Bronchial epithelial cell (primary cell): ENCODE measurements at places on chromosomes 7 and 10. TPM values are rescaled to one million over a fixed set of nuclear protein-coding genes. Genes with fewer than 3 reads are reported as not detected.

The RPEL1 gene
- total RNA-seq = under 0.01 and 0.13 TPM in 2 replicates

The NUTM2E gene
- 0.13 TPM in 1 of 2 replicates, not detected in the other for total RNA-seq

The CPA2 gene
- total RNA-seq = not detected in 2 replicates

The ASZ1 gene
- total RNA-seq = not detected in 2 replicates

The SP4 gene
- total RNA-seq = 5.3 and 7.3 TPM in 2 replicates

The AOAH gene
- not detected in 2 replicates for total RNA-seq

The ANKRD2 gene
- 0.26 TPM in 2 replicates for total RNA-seq

The GATA3 gene
- under 0.01 TPM in 1 of 2 replicates, not detected in the other for total RNA-seq

The EFCAB10 gene
- total RNA-seq = 0.51 and 0.53 TPM in 2 replicates

The MGAM2 gene
- under 0.01 TPM in 1 of 2 replicates, not detected in the other for total RNA-seq

The PHF14 gene
- 14.8 and 17.4 TPM in 2 replicates for total RNA-seq

The SHH gene
- total RNA-seq = 0.13 TPM in 1 of 2 replicates, not detected in the other

The OR2A42 gene
- total RNA-seq = not detected in 2 replicates

The PAX2 gene
- total RNA-seq = not detected in 2 replicates

The HTR7 gene
- 15.5 and 16.3 TPM in 2 replicates for total RNA-seq

The EVX1 gene
- total RNA-seq = not detected in 2 replicates

The FRAT1 gene
- 1.5 and 1.6 TPM in 2 replicates for total RNA-seq

The ZKSCAN1 gene
- 25.0 and 33.2 TPM in 2 replicates for total RNA-seq

The ERVW-1 gene
- total RNA-seq = not detected in 2 replicates

The UCMA gene
- total RNA-seq = not detected in 2 replicates

The GNGT1 gene
- not detected in 2 replicates for total RNA-seq

The SPDYE1 gene
- not detected in 2 replicates for total RNA-seq

The MYH16 gene
- total RNA-seq = 0.26 and 0.53 TPM in 2 replicates

The RAPGEF5 gene
- total RNA-seq = 5.8 and 6.3 TPM in 2 replicates

The NFKB2 gene
- 6.8 and 13.2 TPM in 2 replicates for total RNA-seq

The C10orf62 gene
- total RNA-seq = under 0.01 TPM in 1 of 2 replicates, not detected in the other

The AKR1D1 gene
- total RNA-seq = under 0.01 TPM in 1 of 2 replicates, not detected in the other

The ANKRD30A gene
- not detected in 2 replicates for total RNA-seq

The CYP2C19 gene
- total RNA-seq = 0.26 and 1.2 TPM in 2 replicates

The ZNF3 gene
- 13.6 and 21.1 TPM in 2 replicates for total RNA-seq
